ENCODE measurements at places on chromosomes 2 and 18.
A peak's percentile ranks its signal among the peaks of the same experiment; 100 is the strongest.

DNA sequence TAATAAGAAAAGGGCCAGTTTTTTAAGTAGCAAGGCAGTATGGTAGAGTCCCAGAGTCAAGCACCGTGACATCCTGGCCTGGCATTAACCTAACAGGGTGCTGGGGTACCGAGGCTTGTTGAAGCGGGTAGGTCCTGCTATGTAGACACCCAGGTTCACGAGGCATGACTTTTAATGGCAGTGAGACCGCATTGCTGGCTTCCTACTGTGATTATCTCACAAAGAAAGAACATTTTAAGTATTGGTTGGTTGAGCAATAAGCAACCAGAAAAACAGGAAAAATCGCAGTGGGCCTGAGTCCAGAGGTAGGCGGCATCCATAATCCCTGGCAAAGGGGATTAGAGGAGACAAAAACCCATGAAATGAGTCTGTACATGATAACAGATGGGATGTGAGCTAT lies 927.9 kb upstream of the ACVR2A start:
- no peak for DNase-seq

DNA sequence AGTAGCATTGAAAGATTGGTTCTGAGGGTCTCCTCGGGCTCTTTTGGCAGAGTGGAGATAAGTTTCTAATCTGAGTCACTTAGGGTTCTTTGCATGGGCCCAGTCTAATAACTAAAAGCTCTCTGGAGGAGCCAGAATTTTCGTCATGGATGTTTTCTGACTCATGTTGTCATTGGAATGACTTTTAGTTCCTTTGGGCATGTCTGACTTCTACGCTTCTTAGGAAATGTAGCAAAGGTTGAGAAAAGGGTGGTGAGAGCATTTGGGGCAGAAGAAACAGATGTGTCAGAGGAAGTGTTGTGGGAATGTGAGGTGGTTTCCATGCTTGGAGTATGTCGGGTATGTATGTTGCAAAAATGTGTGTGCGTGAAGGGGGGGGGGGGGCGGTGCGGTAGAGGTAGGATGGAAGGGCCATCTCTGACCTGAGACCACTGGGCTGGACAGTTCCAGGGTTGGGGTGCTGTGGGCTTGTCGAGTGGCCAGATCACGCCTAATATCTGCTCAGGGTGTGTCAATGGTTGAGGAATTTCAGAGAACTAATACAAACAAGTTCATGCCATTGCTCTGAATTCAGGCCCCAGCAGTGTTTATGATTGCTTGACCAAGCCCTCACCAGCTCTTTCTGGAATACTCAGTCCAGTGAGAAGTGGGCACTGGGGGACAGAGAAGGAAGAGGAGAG lies 26.9 kb downstream of the KLHL29 start:
- no peak for DNase-seq

- DNase-seq = no peak
Observed at GRCh38 chr2:55140316-55141219, 90.3 kb upstream of the RTN4 start.

- no peak for DNase-seq
Observed at GRCh38 chr2:96145848-96146152, 560 bp upstream of the DUSP2 start.

- no peak for DNase-seq
Observed at GRCh38 chr2:46135958-46136357, 161.2 kb upstream of the EPAS1 start.

DNA sequence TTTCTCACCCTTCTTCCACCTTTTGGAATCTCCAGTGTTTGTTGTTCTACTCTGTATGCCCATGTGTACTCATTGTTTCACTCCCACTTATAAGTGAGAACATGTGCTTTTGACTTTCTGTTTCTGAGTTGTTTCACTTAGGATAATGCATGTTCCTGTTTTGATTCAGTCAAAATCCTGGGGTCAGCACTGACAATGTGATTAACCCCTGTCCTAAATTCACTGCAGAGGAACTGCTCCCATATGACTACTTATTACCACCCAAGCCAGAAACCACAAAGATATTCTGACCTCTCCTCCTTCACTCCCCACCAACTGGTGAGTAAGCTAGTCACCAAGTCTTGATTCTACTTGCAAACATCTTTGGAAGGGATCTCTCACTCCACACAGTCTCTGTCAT lies 251.4 kb upstream of the TCF4 start:
- DNase-seq = peak; percentile 78

DNA sequence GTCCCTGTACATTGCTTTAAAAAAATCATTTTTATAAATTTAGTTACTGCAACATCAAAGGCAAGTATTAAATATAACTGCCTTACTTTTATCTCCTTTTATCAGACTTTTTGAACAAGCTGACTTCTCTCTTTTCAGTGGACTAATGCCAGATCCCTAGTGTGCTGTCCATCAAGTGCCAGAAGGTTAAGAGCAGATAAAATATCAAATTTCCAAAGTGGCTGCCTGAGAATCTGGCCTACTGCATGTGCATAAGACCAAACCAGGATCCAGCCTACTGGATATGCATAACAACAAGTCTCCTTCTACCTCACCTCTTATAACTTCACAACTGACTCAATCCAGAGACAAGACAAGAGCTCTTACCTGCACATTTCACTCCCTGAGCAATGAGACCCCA lies 59.8 kb upstream of the CHRNA1 start:
- DNase-seq = no peak

DNA sequence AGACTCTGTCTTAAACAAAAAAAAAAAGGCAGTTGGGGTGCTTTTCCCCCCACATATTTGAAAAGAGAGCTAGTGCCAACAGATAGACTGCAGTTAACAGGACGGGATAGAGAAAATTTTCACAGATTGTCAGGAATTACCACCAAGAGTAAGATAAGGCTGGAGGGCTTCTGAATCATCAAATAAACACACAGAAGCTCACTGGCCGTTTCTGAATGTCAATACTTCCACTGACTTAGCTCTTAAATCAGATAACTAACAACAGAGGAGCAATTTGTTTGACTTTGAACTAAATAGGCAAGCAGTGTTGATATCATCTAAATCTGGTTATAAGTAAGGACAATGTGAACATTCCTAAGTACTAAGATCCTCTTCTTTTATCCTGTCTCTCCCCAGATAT lies 34.7 kb downstream of the PIEZO2 start:
- no peak for DNase-seq

- no peak for DNase-seq
Observed at GRCh38 chr2:143856978-143857377, 662.9 kb downstream of the ZEB2 start.

DNA sequence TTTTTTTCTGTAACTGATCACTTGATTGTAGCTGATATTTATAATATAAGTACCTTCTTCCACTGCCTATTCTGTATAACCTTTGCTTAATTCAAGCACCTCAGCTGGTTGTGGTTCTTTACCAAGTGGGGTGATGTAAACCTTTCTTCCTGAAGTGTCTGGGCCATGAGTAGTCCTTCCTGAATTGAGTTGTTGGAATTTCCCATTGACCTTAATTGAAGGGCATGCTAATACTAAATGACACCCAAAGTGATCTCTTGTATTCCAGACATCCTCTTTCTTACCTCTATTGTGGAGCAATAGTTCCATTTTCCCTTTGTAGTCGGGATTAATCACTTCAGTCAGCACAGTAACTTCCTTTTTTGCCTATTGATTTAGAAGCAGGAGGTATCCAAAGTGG lies 1496.8 kb upstream of the CELF4 start:
- no peak for DNase-seq

DNA sequence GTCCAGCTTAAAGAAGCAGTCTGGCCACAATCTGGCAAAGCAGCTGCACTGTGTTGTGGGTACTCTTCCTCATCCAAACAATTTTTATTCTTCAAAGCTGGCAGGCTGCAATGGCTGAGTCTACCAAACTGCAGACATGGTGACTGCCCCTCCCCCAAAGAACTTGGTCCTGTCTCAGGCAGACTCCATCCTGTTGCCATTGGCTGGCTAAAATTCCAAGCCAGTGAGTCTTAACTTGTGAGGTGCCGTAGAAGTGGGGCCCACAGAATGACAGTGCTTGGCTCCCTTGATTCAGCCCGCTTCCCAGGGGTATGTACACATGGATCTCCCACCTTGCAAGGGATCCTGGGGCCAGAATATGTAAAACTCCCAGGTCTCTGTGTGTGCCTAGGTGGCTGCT lies 14.5 kb upstream of the NXPH2 start:
- DNase-seq = no peak

- DNase-seq = no peak
Observed at GRCh38 chr18:53894675-53895442, 329.6 kb downstream of the MBD2 start.

GRCh38 chr2:16216558-16216945 lies 276.2 kb downstream of the MYCN start:
- DNase-seq = no peak

DNA sequence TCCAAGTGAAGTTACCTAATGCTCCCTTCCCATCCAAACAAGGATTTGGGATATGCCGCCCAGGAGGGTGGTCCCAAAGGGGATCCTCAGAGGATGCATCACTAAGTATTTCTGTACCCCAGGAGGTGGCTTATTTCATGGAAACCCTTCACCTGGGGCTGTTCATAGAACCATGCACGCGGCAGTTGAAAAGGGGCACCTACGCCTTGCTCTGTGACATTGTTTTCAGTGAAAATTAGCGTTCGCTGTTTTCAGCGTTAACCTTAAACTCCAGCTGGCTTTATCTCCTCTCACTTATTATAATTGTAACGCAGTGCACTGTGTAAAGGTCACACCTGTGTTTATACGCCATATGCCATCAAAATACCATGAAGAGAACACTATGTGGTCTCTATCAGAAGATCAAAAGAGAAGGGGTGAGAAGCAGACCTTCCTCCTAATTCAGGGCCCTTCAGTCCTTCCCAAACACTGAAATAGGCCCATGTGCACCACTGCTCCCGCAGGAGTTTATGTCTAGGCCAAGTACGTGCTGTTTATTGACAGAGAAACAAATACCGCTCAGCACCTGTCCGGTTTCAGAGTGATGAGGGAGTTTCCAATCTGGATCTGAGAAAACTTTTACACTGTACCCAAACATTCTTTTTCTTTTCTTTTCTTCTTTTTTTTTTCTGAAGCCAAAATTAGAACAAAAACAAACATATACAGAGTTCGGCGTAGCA lies 162.1 kb downstream of the BCL2 start:
- DNase-seq = no peak

DNA sequence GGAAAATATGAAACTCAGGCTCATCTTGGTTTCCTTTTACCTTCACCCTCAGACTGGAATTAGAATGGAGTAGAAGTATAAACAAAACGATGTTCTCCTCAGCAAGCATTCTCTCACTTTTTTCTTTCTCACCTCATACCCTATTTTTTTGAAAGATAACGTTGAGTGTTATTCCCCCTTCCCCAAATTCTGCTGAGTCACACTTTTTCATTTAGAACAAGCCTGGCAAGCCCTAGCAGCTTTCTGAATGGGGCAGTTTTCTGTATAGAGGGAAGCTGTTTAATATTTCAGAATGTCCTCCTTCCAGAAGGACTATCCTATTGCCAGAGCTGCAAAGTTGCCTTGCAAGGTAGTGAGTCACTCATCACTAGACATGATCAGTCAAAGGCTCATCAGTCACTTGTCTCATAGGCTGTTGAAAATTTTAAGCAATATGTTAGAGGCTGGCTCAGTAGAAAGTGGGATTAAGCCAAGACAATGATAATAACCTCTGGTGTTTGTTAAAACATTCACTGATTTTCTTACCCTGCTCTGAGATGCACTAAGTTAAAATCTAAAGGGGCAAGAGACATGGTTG lies 416.1 kb downstream of the RNF144A start:
- DNase-seq = peak; percentile 19

GRCh38 chr2:34670482-34670881 lies 1071.4 kb upstream of the FAM98A start:
- DNase-seq = no peak

- DNase-seq = no peak
Observed at GRCh38 chr2:230269715-230270114, 44.2 kb downstream of the SP140 start.

DNA sequence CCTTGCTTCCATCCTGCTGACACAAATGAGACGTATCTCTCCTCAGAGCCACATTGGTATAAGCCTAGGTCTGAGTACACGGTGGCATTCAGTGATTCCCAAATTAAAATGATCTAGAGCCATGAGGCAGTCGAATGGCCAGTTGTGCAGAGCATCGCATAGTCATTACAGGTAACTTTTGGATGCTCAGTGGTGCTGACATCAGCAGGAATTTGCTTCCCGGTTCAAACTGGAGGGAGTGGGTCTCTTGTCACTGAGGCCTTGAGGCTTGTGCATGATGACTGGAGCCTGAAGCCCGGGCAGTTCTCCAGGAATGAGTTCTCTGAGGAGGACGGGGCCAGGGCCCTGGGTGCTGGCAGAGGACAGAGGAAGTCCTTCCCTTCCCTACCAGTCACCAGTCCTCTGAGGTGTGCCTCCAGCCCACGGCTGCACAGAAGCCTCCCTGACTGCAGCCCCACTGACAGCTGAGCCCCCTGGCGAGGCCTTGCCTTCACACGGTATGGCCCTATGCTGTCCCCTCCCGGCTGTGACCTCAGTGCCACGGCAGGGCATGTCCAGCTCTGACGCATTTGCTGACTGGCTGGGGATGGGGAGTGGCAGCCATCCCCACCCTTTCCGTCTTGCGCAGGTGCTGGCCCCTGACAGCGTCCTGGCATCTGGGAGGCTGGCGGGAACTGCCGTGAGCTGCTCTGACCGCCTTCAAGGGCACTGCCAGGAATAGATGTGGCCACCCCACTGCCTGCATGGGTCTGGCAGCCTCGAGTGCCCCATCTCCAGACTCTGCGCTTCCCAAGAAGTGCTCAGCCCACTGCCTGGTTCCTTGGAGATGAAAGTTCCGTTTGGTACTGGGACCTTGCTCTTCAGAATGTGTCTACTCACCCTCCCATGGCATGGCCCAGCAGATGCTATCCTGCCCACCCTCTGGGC lies 117.4 kb downstream of the CELF4 start:
- no peak for DNase-seq

GRCh38 chr2:239942090-239942489 lies 83.1 kb downstream of the NDUFA10 start:
- DNase-seq = no peak

GRCh38 chr2:73218298-73218697 lies 4.3 kb downstream of the SMYD5 start:
- no peak for DNase-seq

DNA sequence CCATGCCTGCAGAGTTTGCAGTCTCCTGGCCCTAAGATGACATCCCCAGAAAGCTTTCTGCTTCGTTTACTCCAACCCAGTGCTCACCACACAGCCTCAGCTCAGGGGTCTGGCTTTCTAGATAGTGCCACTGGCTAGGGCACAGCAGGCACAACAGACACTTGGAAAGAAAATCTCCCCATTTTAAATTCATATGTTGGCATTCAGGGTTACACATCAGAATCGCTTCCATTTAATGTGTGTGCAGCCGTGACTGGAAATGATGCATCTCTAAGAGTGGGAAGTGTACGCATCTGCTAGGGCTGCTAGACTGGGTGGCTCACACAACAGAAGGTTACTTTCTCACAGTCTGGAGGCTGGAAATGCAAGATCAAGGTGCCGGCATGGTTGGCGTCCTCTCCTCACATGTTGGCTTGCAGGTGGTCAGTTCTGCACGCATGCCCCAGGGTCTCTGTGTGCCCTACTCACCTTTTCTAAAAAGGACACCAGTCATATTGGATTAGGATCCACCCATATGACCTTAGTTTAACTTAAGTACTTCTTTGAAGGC lies 329.4 kb upstream of the RAB12 start:
- no peak for DNase-seq
